ENCODE measurements at places on chromosomes 1 and 21.

DNA sequence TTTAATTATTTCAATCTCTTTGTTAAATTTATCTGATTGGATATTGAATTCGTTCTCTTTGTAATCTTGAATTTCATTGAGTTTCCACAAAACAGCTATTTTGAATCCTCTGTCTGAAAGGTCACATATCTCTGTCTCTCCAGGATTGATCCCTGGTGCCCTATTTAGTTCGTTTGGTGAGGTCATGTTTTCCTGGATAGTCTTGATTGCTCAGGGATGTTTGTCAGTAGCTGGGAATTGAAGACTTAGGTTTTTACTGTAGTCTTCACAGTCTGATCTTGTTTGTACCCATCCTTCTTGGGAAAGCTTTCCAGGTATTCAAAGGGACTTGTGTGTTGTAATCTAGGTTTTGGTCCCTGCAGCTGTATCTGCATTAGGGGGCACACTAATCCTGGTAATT is 6.8 kb upstream of the MTARC2 start:
- H3K4me1 ChIP-seq: no peaks in the 10 kb centered on the region

- peaks cover 45% of the 10 kb centered on the region for H3K4me1 ChIP-seq
- H3K27ac ChIP-seq: no peak overlapping the region
- no peaks in the 10 kb centered on the region for H3K27me3 ChIP-seq
- peaks cover 43% of the 10 kb centered on the region for H3K36me3 ChIP-seq
These were observed 4.5 kb downstream of the CHML start for GRCh38 chr1:241635556-241636152.

- no peak overlapping the region for H3K27ac ChIP-seq
- no peak overlapping the region for H3K4me3 ChIP-seq
- no peak for DNase-seq
- peaks cover 13% of the 10 kb centered on the region for H3K27me3 ChIP-seq
These were observed 10.7 kb upstream of the FHAD1 start for GRCh38 chr1:15236321-15236721.

DNA sequence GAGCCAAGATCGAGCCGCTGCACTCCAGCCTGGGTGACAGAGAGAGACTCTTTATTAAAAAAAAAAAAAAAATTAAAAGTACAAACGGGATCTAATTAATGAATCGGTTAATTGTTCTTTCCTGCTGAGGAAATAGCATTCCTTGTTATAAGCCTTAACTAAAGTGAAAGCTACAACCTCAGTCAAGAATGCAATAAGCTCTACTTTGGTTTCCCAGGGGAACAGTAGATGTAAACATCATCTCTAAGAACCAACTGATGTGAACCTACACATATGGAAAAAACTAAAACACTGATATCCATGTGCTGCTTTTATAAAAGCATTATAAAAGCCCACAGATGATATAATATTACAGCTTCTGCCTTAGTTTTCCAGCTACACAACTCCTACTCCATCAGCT is 41.9 kb downstream of the LPGAT1 start:
- DNase-seq: no peak
- no peak overlapping the region for H3K27ac ChIP-seq
- no peak overlapping the region for H3K4me3 ChIP-seq
- no peaks in the 10 kb centered on the region for H3K27me3 ChIP-seq
- H3K36me3 ChIP-seq: peaks cover 16% of the 10 kb centered on the region

- H3K4me3 ChIP-seq: no peak overlapping the region
- no peaks in the 10 kb centered on the region for H3K27me3 ChIP-seq
- no peaks in the 10 kb centered on the region for H3K4me1 ChIP-seq
- DNase-seq: no peak
- H3K36me3 ChIP-seq: no peaks in the 10 kb centered on the region
These were observed 16.1 kb downstream of the COL6A1 start for GRCh38 chr21:45997495-45998275.

DNA sequence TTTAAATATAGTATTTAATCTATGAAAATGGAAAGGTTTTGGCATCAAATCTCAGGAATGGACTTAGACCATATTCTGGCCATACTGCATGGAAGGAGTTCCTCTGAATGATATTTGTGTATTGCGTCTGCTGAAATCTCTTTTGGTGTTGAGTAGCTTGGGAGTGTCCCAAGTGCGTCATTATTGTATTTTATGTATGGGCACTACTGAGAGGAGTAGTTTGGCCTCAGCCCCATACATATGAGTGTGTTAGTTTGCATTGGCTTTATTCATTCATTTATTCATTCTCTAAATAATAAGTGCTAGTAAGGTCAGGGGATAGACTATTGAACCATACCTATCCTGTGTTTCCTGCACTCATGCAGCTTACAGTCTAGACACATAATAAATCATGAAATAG is 46.6 kb downstream of the CENPF start:
- peaks cover 91% of the 10 kb centered on the region for H3K36me3 ChIP-seq
- no peak overlapping the region for H3K27ac ChIP-seq
- H3K4me3 ChIP-seq: no peak overlapping the region
- H3K27me3 ChIP-seq: no peaks in the 10 kb centered on the region
- peaks cover 19% of the 10 kb centered on the region for H3K4me1 ChIP-seq

- peaks cover 40% of the 10 kb centered on the region for H3K4me1 ChIP-seq
- H3K36me3 ChIP-seq: peaks cover 61% of the 10 kb centered on the region
- H3K27me3 ChIP-seq: no peaks in the 10 kb centered on the region
- DNase-seq: no peak
- no peak overlapping the region for H3K4me3 ChIP-seq
- no peak overlapping the region for H3K27ac ChIP-seq
These were observed 20.4 kb downstream of the DPH5 start for GRCh38 chr1:101005183-101005582.

DNA sequence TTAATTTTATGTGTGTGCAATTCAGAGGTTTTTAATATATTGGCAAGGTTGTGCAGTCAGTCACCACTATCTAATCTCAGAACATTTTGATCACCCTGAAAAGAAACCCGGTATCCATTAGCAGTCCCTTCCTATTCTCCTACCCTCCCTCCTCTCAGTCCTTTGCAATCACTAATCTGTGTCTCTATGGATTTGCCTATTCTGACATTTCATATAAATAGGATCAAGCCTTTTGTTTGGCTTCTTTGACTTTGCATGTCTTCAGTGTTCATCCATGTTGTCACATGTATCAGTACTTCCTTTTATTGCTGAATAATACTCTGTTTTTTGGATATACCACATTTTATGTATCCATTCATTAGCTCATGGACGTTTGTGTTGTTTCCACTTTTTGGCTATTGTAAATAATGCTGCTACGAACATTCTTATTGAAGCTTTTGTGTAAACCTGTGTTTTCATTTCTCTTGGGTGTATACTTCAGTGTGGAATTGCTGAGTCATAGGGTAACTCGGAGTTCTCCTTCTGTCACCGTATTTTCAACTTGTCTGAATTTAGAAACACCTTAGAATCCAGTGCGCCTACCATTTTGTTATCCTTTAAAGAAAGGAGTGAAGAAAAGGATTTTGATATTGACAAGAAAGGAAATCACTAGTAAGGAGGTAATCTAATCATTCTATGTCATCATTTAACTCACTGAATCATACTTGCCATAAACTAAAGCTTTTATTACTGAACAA is 3.4 kb downstream of the CEP85 start:
- DNase-seq: no peak
- H3K27ac ChIP-seq: peak overlapping the region; percentile 56
- H3K36me3 ChIP-seq: peaks cover 34% of the 10 kb centered on the region
- H3K4me3 ChIP-seq: peak overlapping the region; percentile 45
- H3K4me1 ChIP-seq: peaks cover 38% of the 10 kb centered on the region

GRCh38 chr1:63203641-63204040 is 118.7 kb upstream of the FOXD3 start:
- DNase-seq: no peak
- no peak overlapping the region for H3K27ac ChIP-seq
- H3K27me3 ChIP-seq: peaks cover 5% of the 10 kb centered on the region
- H3K4me3 ChIP-seq: no peak overlapping the region

GRCh38 chr1:52424813-52425212 is 20.4 kb downstream of the PRPF38A start:
- no peaks in the 10 kb centered on the region for H3K27me3 ChIP-seq
- H3K4me1 ChIP-seq: peaks cover 33% of the 10 kb centered on the region
- H3K36me3 ChIP-seq: peaks cover 54% of the 10 kb centered on the region
- H3K4me3 ChIP-seq: peak overlapping the region; percentile 52
- peak overlapping the region; percentile 91 for H3K27ac ChIP-seq

DNA sequence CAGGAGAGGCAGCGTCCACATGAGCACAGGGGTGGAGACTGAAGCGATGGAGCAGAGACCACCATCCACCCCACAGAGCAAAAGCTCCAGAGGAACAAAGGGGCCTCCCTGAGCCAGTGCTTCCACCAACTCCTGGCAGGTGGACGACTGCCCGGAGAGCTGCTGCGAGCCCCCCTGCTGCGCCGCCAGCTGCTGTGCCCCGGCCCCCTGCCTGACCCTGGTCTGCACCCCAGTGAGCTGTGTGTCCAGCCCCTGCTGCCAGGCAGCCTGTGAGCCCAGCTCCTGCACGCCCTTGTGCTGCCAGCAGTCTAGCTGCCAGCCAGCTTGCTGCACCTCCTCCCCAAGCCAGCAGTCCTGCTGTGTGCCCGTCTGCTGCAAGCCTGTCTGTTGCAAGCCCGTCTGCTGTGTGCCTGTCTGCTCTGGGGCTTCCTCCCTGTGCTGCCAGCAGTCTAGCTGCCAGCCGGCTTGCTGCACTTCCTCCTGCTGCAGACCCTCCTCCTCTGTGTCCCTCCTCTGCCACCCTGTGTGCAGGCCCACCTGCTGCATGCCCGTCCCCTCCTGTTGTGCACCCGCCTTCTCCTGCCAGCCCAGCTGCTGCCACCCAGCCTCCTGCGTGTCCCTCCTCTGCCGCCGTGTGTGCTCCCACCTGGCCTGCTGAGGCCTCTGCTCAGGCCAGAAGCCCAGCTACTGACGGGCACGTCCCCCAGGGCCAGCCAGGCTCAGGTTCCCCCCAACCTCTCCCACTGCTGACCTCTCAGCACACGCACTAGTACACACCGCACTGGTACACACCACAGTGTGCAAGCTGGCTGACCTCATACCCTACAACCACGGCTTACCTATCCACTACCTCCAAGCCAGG is 5.4 kb downstream of the KRTAP10-12 start:
- no peak overlapping the region for H3K27ac ChIP-seq
- DNase-seq: no peak
- no peaks in the 10 kb centered on the region for H3K4me1 ChIP-seq
- H3K27me3 ChIP-seq: peaks cover 68% of the 10 kb centered on the region
- H3K36me3 ChIP-seq: no peaks in the 10 kb centered on the region
- no peak overlapping the region for H3K4me3 ChIP-seq

- peak overlapping the region; percentile 66 for H3K27ac ChIP-seq
- peaks cover 6% of the 10 kb centered on the region for H3K36me3 ChIP-seq
- no peak overlapping the region for H3K4me3 ChIP-seq
- DNase-seq: no peak
- peaks cover 73% of the 10 kb centered on the region for H3K4me1 ChIP-seq
These were observed 166.8 kb downstream of the HIVEP3 start for GRCh38 chr1:41751804-41752513.

DNA sequence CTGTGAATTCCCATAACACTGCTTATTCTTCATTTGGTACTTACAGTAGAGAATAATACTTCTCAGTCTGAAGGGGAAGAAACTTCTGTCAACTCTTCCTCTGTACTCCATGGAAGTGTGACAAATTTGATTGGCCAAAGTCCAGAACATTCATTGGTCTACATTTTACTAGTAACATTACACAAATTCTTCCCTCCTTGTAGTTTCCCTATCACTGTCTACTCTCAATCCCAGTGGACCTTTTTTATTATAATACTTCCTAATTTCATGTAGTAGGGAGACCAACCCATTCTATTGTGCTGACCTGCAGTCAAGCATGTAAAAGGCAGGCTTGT is 74.7 kb downstream of the ALG6 start:
- H3K4me1 ChIP-seq: peaks cover 3% of the 10 kb centered on the region
- no peak for DNase-seq
- peaks cover 4% of the 10 kb centered on the region for H3K36me3 ChIP-seq
- no peak overlapping the region for H3K4me3 ChIP-seq

- no peaks in the 10 kb centered on the region for H3K27me3 ChIP-seq
- no peak overlapping the region for H3K4me3 ChIP-seq
- H3K27ac ChIP-seq: no peak overlapping the region
- no peaks in the 10 kb centered on the region for H3K36me3 ChIP-seq
- DNase-seq: no peak
These were observed 75.6 kb downstream of the PIGK start for GRCh38 chr1:77143529-77144121.

DNA sequence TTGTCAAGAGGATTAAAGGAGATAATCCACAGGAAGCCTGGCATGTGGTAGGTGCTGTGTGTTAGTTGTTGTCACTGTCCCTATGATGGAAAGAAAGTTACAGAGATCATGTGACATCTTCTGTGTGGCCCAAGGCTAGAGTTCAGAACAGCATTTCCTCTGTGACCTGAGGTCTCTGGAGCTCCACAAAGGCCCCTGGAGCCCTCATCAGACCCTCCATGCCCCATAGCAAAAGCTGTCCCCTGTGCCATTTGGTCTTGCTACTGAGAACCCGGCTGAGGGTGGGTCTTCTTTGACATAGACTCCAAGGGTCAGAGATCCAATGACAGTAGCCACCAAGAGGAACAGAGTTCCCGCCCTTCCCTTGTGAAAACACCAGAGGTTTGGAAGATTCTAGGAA is 8.1 kb downstream of the CELA2B start:
- H3K27me3 ChIP-seq: no peaks in the 10 kb centered on the region
- no peaks in the 10 kb centered on the region for H3K4me1 ChIP-seq
- no peak overlapping the region for H3K4me3 ChIP-seq
- no peak for DNase-seq

DNA sequence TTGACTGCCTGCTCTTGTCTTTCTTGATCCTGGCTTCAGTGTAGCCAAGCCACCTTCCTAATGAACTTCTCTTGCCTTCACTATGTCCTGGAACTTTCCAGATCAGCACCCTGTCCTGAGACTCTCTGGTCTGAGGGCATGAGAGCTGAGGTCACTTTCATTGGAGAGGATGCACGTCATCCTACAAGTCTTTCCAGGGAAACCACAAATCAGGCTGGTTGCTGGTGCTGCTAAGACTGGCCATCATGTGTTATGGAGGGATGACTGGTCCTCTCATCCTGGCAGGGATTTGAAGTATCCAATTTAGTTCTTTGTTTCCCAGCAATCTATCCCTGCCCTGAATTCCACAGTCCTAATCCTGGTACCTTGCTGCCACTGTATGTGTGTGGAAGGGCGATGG is 228.6 kb downstream of the GPATCH2 start:
- H3K27me3 ChIP-seq: no peaks in the 10 kb centered on the region
- no peaks in the 10 kb centered on the region for H3K36me3 ChIP-seq
- no peak for DNase-seq
- H3K27ac ChIP-seq: no peak overlapping the region

DNA sequence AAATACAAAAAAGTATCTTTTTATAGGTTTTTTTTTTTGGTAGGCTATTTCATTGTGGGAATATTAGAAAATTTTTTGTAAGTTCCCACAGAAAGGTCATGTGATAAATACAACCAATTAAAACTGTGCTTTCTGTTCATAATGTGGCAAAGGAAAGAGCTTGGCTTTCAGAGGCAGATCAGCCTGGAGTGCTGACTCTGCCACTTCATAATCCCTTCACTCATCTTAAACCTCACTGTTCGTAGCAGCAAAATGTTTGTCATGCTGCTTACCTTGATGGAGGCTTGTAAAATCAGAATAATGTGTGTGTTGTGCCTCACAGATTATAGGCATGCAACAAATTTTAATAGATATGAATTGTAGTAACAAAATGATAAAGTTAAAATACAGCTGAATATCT is 176.8 kb downstream of the ZP4 start:
- no peak overlapping the region for H3K27ac ChIP-seq
- H3K36me3 ChIP-seq: no peaks in the 10 kb centered on the region
- H3K4me3 ChIP-seq: no peak overlapping the region
- H3K27me3 ChIP-seq: no peaks in the 10 kb centered on the region
